Breast epithelium (tissue), 4 donors: ENCODE measurements at places on chromosomes 1 and 21. TPM values are rescaled to one million over a fixed set of nuclear protein-coding genes. Genes with fewer than 3 reads are reported as not detected.

NBPF10 gene
- 3.4 TPM for total RNA-seq

ITGB3BP gene
- 18.4 TPM for total RNA-seq

TPTE gene
- not detected for total RNA-seq

MPZ gene
- total RNA-seq, result 3.2 TPM

RORC gene
- total RNA-seq, result 7.8 TPM

CNKSR1 gene
- 22.3 TPM for total RNA-seq

SDHC gene
- total RNA-seq, result 18.0 TPM

PCNX2 gene
- 26.2 TPM for total RNA-seq
